ENCODE measurements at places on chromosomes 13 and 19.
A peak's percentile ranks its signal among the peaks of the same experiment; 100 is the strongest.

DNA sequence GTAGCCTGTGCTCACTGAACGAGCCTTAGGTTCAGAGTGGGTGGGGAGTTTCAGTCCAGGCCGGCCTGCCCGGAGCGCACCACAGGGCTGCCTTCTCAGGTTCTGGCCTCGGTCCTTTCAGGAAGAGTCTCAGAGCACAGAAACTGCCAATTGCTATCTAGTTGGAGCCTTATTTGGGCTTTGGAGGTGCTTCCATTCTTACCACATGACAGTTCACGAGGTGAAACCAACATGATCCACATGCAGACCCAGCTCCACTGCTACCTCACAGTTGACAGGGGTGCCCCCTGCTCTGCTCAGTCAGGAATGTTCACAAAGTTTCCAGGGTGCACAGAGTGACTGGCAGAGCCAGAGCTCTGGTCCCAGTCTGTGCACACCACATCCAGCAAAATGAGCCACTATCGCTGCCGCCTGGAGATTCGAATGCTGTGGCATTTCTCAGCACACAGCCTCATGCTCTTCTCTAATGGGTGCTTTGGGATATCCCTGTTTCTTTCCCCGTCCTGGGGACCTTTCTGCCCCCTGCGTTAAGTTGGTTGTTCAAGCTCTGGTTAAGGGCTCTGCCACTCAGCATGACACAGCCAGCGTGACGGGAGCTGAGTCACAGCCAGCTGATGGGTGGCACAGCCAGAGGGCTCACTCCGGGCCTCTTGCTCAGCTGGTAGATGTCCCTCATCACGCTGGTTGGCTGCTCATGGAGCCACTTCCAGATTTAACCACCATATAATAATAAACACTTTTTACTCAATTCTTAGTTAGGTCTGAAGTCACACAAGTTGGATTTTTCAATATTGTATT lies 7.5 kb upstream of the SACS start:
- DNase-seq: no peak

DNA sequence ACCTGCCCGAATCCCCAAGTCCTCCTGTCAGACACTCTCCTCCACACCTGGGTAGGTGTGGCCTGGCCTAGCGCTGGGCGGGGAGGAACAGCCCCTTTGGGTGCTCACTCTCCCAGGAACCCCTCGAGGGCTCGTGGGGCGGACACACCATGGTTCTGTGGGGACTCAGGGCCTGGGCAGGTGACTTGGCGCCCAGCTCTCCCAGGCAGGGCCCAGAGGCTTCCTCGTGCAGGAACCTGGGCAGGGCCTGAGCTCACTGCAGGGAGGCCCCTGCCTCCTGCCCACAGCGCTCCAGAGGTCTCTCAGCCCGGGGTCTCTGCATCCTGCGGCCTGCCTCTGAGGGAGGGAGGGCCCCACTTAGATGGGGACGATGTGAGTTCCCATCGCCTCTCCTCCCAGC lies 11.9 kb downstream of the LSM4 start:
- no peak for DNase-seq

DNA sequence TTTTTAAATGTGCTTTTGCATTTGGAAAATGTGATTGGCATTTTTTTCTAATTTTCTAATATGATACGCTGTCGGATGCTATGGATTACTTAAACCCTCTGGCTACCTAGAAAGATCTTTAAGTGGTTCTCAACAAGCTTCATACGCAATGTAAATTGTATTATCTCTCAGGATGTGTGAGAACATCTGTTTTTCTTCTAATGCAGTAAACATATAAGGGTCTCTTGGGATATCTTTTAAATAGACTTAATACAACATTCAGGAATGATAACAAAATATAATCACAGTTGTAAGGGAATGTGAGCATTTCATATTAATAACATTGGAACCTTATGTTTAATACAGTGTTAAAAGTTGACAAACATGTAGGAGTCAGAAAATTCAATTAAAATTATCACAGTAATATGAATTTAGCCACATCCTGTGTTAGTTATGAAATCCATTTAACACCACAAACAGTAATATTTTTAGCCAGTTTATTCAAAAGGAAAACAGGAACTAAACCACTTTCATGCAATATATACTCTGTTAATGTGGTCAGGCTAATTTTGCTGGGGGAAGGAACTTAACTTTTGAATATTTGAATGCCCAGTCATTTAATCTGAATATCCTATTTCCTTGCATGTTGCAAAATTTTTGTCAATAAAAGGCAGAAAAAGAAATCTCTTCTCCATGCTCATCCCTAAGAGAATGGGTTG lies 15.0 kb upstream of the ALOX5AP start:
- no peak for DNase-seq

DNA sequence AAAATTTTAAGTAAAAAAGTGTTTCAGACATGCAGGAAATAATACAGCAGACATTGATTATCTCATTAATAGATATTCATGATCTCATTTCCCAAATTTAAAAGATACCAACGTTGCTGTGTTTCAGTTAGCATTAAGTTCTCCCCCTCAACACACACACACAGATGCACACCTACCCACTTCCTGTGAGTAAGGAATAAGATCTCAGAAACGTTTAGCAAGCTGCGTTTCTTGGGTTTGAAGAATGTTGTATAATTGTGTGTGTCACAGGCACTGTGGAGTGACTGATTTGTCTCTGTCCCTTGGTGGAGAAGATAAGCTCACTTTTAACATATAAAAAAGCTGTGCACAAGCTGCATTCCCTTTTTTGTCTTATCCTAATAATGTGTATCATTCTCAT lies 196.8 kb downstream of the PDS5B start:
- no peak for DNase-seq

DNA sequence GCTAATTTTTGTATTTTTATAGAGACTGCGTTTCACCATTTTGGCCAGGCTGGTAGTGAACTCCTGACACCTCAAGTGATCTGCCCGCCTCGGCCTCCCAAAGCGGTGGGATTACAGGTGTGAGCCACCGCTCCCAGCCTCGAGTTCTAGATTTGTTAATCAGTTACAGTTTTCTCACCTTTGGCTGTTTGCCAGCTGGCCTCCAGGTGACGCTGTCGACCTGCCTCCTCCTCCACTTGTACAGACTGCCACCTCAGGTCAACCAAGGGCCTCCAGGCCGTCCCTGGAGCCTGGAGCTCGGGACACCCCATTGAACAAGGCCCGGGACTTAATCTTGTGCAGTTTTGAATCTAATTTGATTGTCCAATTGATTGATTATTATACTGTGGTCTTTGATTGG lies 45.5 kb downstream of the IER2 start:
- DNase-seq: peak; percentile 15

DNA sequence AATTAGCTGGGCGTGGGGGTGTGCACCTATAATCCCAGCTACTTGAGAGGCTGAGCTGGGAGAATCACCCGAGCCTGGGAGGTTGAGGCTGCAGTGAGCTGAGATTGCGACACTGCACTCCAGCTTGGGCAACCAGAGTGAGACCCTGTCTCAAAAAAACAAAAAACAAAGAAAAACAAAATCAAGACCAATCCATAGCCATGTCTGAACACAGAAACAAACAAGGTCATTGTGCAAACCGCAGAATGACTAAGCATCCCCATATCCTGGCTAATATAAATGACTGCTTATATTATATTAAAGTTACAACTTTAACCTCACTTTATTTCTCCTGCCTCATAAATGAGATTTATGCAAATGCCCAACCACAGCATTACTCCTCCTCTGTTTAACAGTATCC lies 2.3 kb upstream of the LYPD3 start:
- DNase-seq: no peak

DNA sequence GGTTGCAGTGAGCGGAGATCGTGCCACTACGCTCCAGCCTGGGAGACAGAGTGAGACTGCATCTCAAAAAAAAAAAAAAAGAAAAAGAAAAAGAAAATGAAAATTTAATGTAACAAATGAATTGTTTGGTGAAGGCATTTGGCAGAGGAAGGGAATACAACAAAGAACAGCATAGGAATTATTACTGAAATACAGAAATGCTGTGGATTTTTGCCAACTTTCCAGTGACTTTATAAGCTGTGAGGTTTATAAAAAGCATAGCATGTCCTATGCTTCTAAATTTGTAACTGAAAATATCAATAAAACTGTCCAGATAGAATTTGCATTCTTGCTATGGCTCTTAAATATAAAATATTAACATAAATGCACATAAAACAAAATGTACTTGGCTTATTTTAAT lies 112.9 kb upstream of the IRS2 start:
- DNase-seq: no peak

GRCh38 chr13:104648291-104648690 lies 1582.1 kb upstream of the SLC10A2 start:
- DNase-seq: no peak

- no peak for DNase-seq
Measured at GRCh38 chr19:52735734-52736133, 890 bp upstream of the ZNF611 start.

DNA sequence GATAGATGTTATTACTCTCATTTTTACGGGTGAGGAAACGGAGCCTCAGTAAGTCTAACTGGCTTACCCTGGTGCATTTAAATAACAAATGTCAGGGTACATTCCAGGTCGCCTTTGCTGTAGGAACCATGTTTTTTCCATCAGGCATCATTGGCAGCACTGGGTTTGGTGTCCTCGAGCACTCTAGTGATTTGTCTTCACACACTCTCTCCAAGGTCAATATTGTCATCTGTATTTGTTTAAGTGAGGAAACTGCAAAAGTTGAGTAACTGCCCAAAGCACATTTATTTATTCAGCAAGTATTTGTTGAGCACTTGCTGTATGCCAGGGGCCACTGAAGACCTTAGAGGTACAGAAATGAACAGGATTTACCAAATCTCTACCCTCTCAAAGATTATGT lies 78.6 kb downstream of the DCT start:
- DNase-seq: no peak

DNA sequence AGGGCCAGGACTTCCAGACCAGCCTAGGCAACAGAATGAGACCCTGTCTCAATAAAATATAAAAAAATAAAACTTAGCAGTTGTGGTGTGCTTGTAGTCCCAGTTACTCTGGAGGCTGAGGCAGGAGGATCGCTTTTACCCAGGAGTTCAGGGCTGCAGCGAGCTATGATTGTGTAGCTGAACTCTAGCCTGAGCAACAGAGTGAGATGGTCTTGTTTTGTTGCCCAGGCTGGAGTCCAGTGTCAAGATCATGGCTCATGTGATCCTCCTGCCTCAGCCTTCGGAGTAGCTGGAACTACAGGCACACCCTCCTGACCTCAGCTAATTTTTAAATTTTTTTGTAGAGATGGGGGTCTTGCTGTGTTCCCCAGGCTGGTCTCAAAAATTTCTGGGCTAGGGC lies 4.3 kb upstream of the JUNB start:
- no peak for DNase-seq

- DNase-seq: no peak
Measured at GRCh38 chr19:52229524-52229923, 39.7 kb downstream of the PPP2R1A start.

DNA sequence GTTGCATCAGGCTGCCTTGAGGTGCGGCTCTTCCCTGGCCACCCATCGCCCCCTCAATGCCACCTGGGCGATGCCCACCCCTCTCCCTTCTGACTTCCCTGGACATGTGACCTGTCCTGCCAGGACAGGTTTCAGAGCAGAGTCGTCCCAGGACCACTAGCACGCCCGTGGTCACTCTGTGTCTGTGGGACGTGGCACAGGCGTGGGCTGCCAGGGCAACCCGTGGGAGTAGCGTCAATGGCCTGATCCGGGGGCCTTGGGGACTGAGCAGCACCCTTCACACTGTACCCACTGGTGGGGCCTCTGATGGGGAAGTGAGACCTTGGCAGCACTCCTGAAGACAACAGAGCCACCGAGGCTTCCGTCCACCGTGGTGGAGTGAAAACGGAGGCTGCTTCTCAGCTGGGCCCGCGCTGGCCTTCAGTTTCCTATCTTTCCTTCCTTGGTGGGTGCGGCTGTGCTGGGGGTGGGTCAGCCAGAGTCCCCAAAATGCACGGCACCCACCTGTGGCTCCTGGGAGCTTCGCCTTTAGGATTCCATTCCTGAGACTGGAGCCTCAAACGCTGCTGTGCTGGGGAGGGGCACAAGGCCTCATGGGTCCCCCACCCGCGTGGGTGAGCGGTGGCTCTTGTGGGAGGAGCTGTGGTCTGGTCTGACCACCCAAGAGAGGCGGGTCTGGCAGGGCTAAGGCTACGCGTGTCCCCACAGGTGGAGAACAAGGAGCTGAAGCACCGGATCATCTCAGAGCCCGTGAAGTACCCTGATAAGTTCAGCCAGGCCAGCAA lies 26.7 kb upstream of the TMEM255B start:
- DNase-seq: no peak

GRCh38 chr13:49216334-49216733 lies 3.8 kb upstream of the MLNR start:
- no peak for DNase-seq

DNA sequence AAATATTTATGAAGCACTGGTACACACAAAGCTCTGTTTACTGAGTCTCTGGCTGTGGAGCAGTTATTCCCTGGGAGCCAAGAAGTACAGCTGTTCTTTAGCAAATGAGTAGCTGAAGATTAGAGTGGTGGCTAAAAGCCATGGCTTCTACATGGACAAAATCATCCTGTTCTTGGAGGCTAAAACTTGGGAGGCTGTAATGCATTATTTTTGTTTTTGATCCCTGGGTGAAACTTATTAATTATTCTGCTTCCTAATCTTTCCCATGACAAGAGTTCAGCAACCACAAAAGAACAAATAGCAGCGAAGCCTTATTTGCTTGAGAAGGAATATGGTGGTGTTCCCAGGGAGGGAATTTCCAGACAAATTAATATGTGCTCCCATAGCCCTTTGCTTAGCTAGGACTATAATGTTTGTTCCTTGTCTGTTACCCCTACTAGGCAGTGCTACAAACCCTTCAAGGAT lies 109.5 kb downstream of the DCT start:
- DNase-seq: no peak

GRCh38 chr19:32294871-32295438 lies 50.5 kb upstream of the ZNF507 start:
- no peak for DNase-seq

GRCh38 chr13:20977394-20977793 lies 74.8 kb upstream of the XPO4 start:
- no peak for DNase-seq

DNA sequence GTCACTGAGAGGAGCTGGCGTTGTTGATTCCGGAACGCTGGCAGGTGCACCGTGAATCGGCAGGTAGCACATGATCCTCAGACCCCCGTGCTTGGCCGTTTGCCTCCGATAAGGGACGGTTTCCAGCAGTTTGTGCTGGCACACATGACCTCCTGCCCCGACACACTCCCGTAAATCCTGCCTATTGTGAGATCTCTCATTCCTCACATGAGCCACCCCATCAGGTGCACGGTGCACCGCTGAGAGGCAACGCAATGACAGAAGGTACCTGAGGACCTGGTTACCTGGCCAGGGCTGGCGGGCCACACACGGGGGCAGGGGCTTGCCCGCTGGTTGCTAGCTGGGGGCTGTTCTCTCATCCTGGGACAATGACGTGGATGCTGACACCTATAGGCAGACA lies 2.1 kb upstream of the ADPRHL1 start:
- no peak for DNase-seq

- DNase-seq: no peak
Measured at GRCh38 chr13:113357529-113357928, 6.4 kb downstream of the GRTP1 start.

DNA sequence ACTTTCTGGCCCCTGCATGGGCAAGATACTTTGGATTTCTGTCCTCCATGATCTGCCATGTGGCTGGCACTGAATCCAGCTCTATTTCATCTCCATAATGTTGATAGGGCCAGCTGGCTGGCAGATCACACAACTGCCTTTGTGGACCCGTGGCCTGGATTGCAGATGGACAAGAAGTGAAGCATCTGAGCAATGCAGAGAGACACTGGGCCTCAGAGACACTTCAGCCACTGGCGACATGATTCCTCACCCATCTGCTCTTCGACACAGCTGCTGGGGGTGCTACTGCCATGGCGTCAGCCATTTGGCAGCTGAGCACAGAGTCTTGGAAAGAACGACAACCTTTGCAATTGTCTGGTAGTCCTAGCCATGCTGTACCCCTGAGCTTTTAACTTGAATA lies 79.5 kb upstream of the MYO16 start:
- no peak for DNase-seq

Measured in stimulated activated CD8-positive, alpha-beta memory T cell treated with anti-CD3 and anti-CD28 coated beads, Interleukin-4, amount 100 ng/mL, for 4 hours (primary cell).